Activated T-cell treated with anti-CD3 and anti-CD28 coated beads, Interleukin-2, amount 50 U/mL, for 24 hours (primary cell): ENCODE measurements at places on chromosomes 6 and 20.

DNA sequence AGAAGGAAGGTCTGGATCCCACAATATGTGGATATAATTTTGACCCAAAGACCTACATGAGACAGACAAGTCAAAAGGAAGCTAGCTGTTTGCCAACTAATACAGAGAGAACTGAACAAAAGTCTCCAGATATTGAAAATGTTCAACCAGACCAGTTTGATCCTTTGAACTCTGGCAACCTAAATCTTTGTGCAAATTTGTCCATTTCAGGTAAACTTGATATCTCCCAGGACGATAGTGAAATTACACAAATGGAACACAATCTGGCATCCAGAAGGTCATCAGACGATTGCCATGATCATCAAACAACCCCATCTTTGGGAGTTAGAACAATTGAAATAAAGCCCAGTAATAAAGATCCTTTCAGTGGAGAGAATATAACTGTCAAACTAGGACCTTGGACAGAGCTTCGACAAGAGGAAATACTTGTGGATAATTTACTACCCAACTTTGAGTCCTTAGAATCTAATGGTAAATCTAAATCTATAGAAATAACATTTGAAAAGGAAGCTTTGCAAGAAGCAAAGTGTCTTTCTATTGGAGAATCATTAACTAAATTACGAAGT is 41.9 kb upstream of the SDHAF4 start:
- peaks cover 9% of the 10 kb centered on the region for H3K36me3 ChIP-seq
- H3K27me3 ChIP-seq, result no peaks in the 10 kb centered on the region
- no peak overlapping the region for H3K27ac ChIP-seq
- no peak for DNase-seq
- H3K4me3 ChIP-seq, result no peak overlapping the region
- no peaks in the 10 kb centered on the region for H3K4me1 ChIP-seq

GRCh38 chr6:16654701-16655100 is 106.6 kb downstream of the ATXN1 start:
- peak overlapping the region; percentile 18 for H3K4me3 ChIP-seq
- H3K27ac ChIP-seq, result peak overlapping the region; percentile 80
- peaks cover 49% of the 10 kb centered on the region for H3K36me3 ChIP-seq
- no peaks in the 10 kb centered on the region for H3K27me3 ChIP-seq

- no peaks in the 10 kb centered on the region for H3K36me3 ChIP-seq
- H3K27me3 ChIP-seq, result no peaks in the 10 kb centered on the region
- H3K4me1 ChIP-seq, result peaks cover 6% of the 10 kb centered on the region
These were observed 94.6 kb downstream of the EPB41L2 start for GRCh38 chr6:130968476-130968875.

GRCh38 chr6:3455147-3455568 is 1.7 kb downstream of the SLC22A23 start:
- H3K4me1 ChIP-seq, result peaks cover 6% of the 10 kb centered on the region
- no peak overlapping the region for H3K27ac ChIP-seq
- H3K27me3 ChIP-seq, result peaks cover 35% of the 10 kb centered on the region
- DNase-seq, result peak; percentile 50
- no peak overlapping the region for H3K4me3 ChIP-seq

DNA sequence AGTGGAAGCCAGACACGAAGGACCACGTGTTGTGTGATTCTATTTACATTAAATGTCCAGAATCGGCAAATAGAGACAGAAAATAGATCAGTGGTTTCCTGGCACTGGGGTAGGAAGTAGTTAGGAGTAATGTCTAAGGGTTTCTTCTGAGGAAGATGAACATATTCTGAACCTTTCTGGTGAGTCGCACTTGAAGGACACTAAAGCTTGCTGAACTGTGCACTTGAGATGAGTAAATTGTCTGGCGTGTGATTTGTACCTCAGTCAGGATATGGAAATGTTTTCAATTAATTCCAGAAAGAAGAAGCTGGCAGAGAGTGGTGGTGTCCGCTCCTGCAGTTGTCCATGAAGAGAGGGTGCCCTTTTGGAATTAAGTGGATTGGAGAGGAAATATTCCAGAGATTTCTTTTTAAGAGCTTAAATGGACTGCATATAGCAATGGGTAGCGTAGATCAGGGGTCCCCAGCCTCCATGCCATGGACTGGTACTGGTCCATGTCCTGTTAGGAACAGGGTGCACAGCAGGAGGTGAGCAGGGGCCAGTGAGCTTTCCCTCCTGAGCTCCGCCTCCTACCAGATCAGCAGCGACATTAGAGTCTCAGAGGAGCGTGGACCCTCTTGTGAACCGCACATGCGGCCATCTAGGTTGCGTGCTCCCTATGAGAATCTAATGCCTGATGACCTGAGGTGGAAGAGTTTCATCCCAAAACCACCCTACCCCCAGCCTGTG is 12.4 kb upstream of the KIF25 start:
- no peak overlapping the region for H3K27ac ChIP-seq
- peaks cover 3% of the 10 kb centered on the region for H3K27me3 ChIP-seq
- DNase-seq, result no peak
- H3K4me1 ChIP-seq, result no peaks in the 10 kb centered on the region

DNA sequence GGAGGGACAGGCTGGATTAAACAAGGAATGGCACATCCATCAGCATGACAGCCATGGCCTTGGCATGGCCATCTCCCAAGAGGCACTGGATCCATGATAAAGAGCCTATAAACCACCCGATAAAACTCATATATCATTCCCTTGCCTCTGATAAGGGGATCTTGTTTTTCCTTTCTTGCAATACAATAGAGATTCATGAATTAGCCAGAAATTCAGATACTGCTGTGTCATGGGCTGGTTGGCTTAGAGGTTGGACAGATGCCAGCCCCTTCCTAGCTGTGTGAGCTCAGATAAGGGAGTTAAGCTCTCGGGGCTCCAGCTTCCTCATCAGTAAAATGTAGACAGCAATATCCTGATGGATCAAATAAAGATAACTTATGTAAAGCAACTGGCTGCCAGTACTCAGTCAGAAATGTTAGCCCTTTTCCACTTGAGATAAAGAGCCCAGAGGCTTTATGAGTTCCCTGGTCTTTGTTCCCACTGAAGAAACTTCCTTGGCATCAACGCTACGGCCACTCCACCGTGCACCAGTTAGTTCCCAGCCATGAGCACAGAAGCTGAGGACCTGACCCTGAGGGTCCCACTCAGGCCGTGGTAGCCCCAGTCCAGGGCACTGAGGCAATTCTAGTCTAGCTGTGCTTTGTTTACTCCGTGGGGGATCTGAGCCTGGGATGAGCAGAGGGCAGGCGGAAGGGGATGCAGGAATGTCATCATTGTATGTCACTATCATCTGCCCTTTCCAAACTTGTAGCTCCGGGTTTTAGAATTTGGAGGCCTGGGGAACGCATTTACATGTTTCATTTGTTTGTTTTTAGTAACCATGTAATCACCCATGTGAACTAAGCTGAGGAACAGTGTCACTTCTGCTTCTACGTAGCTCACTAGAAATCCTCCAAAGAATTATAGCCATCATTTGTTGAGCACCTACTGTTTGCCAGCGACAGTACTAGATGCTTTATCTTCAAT is 67.2 kb upstream of the TBC1D7 start:
- no peaks in the 10 kb centered on the region for H3K27me3 ChIP-seq
- H3K36me3 ChIP-seq, result no peaks in the 10 kb centered on the region
- H3K4me1 ChIP-seq, result peaks cover 7% of the 10 kb centered on the region
- H3K27ac ChIP-seq, result no peak overlapping the region
- DNase-seq, result no peak
- H3K4me3 ChIP-seq, result no peak overlapping the region

DNA sequence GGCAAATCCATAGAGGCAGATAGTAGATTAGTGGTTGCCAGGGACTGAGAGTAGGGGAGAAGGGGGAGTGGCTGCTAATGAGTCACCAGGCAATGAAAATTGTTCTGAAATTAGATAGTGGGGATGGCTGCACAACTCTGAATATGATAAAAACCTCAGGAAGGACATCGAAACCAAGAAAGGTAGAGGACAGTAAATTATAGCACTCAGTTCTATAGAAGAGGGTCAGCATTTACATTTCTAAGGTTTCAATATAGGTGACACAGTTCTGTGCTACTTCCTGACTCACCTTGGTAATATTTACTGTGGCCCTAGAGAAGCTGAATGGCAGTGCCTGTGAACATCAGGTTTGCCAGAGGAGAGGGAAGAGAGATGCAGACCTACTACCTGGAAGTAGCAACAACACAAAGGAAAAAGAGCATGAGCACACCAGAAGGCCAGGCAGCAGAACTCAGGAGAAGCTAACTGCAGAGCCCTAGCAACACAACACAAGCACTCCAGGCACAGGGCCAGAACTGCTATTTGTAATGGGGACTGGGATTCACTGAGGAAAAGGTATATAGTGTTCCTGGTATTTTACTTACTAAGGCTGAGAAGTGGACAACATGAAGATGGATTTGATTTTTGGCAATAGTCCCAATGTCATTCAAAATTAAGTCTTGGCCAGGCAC is 75.9 kb downstream of the PLCG1 start:
- H3K27ac ChIP-seq, result no peak overlapping the region
- no peak for DNase-seq
- no peak overlapping the region for H3K4me3 ChIP-seq
- peaks cover 10% of the 10 kb centered on the region for H3K4me1 ChIP-seq
- H3K36me3 ChIP-seq, result no peaks in the 10 kb centered on the region

- no peaks in the 10 kb centered on the region for H3K4me1 ChIP-seq
- no peaks in the 10 kb centered on the region for H3K27me3 ChIP-seq
These were observed 295.0 kb downstream of the PKHD1 start for GRCh38 chr6:51792273-51793030.

- DNase-seq, result no peak
- H3K4me3 ChIP-seq, result no peak overlapping the region
- H3K27ac ChIP-seq, result no peak overlapping the region
- no peaks in the 10 kb centered on the region for H3K36me3 ChIP-seq
These were observed 17.4 kb upstream of the IPCEF1 start for GRCh38 chr6:154373971-154374370.

GRCh38 chr20:41480054-41480770 is 113.6 kb upstream of the EMILIN3 start:
- DNase-seq, result no peak
- peaks cover 24% of the 10 kb centered on the region for H3K4me1 ChIP-seq
- peak overlapping the region; percentile 68 for H3K27ac ChIP-seq

- H3K27me3 ChIP-seq, result no peaks in the 10 kb centered on the region
- H3K4me1 ChIP-seq, result no peaks in the 10 kb centered on the region
- H3K4me3 ChIP-seq, result no peak overlapping the region
- DNase-seq, result no peak
These were observed 603.0 kb upstream of the NRSN1 start for GRCh38 chr6:23522792-23523547.

DNA sequence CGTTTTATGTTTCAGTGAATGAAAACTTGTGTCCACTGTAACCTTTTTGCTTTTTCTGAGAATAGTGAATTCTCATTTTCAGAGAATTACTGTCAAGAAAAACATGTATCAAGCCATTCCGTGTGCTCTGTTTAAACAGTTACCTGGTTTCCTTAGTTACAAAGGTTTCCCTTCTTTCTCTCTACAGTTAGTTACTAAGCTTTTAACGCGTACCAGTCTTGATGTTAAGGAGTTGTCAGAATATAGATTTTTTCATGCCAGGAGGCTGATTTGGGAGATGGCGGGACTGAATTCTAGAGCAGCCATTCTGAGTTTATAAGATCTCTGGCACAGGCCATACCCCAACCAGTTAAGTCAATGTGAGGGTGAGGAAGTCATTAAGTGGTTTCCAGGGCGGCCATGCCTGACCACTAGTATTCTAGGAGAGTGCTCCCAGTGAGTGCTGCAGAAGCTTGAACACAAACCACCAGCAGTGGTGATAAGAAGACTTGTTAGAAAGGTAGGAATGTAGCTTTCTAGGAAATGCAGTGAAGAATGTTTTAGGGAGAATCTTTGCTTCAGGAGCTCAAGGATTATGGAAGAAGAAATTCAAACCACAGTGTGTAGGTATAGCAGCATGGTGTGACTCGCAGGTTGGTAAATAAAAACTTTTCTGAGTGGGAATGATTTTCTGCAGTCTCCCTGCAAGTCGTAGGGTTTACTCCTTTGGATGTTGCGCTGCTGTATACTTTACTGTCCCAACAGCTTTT is 112.9 kb downstream of the JARID2 start:
- H3K36me3 ChIP-seq, result peaks cover 40% of the 10 kb centered on the region
- DNase-seq, result no peak
- H3K27ac ChIP-seq, result peak overlapping the region; percentile 57
- H3K4me1 ChIP-seq, result peaks cover 49% of the 10 kb centered on the region

DNA sequence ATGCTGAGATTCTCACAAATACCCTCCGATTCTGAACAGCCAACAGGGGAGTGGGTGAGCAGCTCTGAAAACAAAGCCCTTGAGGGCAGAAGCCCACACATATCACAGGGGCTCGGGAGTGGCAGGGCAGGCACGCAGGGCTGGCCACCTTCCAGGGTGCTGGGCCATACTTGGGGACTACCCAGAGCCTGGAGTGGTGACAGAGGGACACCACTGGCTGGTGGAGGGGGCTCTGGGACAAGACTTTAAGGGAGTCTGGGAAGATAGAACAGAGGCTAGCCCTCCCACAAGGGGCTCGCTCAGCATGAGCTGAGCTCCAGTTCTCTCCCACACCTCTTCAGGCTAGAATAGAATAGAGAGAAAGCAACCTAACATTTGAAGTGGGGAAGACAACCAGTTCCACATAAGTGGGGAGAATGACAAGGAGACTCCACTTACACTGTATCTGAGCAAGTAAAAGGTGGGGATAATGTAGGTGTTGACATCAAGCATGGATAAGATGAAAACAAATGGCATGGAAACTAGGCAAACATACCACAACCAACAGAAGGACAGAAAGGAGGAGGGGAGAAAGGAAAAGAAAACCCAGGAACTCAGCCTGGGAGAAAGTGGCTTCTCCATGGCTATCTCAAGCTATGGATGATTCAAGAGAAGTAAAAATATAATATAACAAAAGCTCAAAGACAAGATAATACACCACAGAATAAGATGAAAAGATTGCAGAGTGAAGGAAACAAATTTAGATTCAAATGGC is 7.0 kb downstream of the PPIL1 start:
- H3K4me3 ChIP-seq, result no peak overlapping the region
- peak overlapping the region; percentile 28 for H3K27ac ChIP-seq
- peaks cover 94% of the 10 kb centered on the region for H3K36me3 ChIP-seq
- no peaks in the 10 kb centered on the region for H3K27me3 ChIP-seq

DNA sequence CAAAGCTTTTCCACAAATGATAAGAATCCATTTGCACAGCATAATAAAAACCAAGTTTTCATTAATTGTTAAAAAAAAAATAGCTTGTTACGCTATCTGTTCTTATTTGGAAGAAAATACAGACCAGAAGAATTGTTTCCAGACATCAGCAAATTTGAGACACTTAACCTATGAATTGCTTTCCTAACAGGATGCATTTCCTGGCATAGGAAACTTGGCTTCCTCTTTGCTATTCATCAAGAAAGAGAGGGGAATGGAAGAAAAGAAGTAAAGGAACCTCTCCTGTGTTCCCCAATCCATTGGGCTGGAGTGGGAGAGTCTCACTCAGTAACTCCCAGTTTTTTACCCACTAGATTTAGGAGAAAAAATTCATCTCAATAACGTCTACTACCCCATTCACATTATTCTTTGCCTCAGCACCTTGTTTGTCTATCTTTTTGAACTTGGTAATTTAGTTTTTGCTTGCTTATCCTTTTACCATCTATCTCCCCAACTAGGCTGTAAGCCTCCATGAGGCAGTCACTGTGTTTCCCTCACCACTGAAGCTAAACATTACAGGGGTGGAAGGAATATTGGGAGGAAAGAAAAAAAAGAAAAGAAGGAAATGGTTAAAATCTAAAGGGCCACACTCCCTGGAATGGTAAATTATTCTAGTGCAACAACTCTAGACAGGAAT is 150.3 kb downstream of the COL21A1 start:
- no peak overlapping the region for H3K4me3 ChIP-seq
- no peaks in the 10 kb centered on the region for H3K36me3 ChIP-seq
- no peak overlapping the region for H3K27ac ChIP-seq
